ENCODE measurements at places on chromosomes 5 and 9.
A peak's percentile ranks its signal among the peaks of the same experiment; 100 is the strongest.

DNA sequence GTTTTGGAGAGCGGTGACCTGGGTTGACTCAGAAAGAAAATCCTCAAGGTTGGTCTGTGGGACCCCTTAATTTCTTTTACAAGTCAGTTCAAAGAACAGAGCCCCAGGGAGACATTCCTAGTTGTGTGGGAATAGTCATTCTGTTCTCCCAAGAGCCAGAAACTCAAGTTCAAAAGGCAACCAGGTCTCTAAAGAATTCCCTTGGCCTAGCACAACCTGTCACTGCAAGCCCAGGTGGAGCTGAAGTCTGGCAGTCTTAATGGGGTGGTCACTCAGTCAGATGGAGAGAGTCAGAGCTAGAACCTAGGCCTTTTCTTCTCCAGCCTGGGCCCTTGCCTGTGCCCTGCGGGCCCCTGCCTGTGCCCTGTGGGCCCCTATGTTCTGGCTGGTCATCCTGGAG, 37.5 kb upstream of the CDKN2AIPNL start:
- H3K27me3 ChIP-seq: no peaks in the 10 kb centered on the region
- no peak overlapping the region for H3K4me3 ChIP-seq
- H3K27ac ChIP-seq: no peak overlapping the region
- no peaks in the 10 kb centered on the region for H3K36me3 ChIP-seq
- H3K4me1 ChIP-seq: no peaks in the 10 kb centered on the region

GRCh38 chr5:10310066-10310779, 2.5 kb upstream of the CMBL start:
- no peaks in the 10 kb centered on the region for H3K4me1 ChIP-seq
- peak; percentile 52 for DNase-seq
- H3K4me3 ChIP-seq: no peak overlapping the region
- no peaks in the 10 kb centered on the region for H3K36me3 ChIP-seq

DNA sequence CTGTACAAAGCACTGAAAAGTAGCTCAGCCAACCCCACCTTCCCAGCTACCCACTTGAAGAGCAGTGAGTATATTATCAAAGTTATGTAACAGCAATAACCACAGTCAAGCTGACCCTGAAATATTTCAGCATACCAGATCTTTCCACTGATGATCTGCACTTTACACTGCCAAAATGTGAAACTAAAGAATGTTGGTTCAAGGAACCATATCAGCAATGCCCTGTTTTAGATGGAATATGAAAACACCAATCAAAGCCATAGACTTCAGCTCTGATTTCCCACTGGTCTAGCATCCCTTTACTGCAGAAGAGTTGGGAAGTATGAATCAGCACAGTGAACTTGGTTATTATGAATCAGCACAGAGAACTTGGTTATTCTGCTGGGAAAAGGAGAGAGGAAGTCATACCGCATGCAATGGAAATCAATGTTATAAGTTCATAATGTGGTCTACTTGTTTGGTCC, 20.0 kb downstream of the CEMIP2 start:
- no peak for DNase-seq
- H3K27ac ChIP-seq: no peak overlapping the region
- H3K36me3 ChIP-seq: peaks cover 16% of the 10 kb centered on the region

- no peaks in the 10 kb centered on the region for H3K36me3 ChIP-seq
- H3K4me3 ChIP-seq: no peak overlapping the region
- no peak overlapping the region for H3K27ac ChIP-seq
Measured at GRCh38 chr9:82606492-82607382, 456.2 kb downstream of the RASEF start.

- no peak overlapping the region for H3K4me3 ChIP-seq
- no peaks in the 10 kb centered on the region for H3K4me1 ChIP-seq
- H3K27ac ChIP-seq: no peak overlapping the region
- DNase-seq: no peak
- H3K27me3 ChIP-seq: no peaks in the 10 kb centered on the region
Measured at GRCh38 chr9:36008774-36009300, 27.9 kb upstream of the RECK start.

DNA sequence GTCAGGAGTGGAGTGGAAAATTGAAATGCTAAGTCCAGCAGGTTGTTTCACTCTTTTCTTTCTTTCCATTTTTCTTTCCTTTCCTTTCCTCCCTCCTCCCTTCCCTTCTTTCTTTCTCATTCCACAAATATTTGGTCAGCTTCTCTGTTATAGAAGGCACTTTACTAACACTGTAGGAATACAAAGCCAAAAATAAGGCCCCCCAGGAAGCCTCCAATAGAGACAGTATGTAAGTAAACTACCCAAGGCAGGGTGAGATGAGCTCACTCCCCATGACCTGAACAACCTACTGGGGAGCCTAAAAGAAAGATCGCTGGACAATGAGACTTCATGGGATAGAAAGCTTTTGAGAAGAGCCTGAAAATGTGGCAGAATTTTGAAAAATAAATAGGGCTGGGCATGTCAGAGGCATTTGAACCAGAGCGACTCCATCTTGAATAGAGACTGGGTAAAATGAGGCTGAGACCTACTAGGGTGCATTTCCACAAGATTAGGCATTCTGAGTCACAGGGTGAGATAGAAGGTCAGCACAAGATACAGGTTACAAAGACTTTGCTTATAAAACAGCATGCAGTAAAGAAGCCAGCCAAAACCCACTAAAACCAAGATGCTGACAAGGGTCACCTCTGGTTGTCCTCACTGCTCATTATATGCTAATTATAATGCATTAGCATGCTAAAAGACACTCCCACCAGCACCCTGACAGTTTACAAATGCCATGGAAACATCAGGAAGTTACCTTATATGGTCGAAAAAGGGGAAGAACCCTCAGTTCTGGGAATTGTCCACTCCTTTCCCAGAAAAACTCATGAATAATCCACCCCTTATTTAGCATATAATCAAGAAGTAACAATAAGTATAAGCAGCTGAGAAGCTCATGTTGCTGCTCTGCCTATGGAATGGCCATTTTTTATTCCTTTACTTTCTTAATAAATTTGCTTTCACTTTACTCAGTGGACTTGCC, 158.9 kb upstream of the EGFLAM start:
- DNase-seq: no peak
- no peaks in the 10 kb centered on the region for H3K36me3 ChIP-seq
- no peak overlapping the region for H3K4me3 ChIP-seq
- no peaks in the 10 kb centered on the region for H3K27me3 ChIP-seq
- no peaks in the 10 kb centered on the region for H3K4me1 ChIP-seq

DNA sequence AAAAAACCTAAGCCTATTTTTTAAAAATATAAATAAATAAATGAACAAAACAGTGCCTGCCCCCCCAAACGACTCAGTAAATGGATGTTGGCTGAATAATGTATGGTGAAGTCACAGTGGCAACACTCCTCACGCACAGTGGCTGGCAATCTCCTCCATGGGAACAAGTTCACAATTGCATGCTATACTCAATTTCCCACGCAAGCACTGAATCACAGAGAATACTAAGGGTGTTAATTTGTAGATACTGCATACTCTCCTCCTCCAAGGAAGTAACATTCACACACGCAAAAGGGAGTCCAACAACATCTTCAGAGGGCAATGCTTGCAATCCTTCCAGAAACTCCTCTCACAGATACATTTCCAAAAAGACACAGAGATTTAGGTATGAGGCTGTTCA, 47.5 kb downstream of the SERINC5 start:
- H3K4me1 ChIP-seq: peaks cover 29% of the 10 kb centered on the region
- no peak overlapping the region for H3K27ac ChIP-seq
- H3K4me3 ChIP-seq: no peak overlapping the region
- peaks cover 9% of the 10 kb centered on the region for H3K36me3 ChIP-seq

- no peaks in the 10 kb centered on the region for H3K27me3 ChIP-seq
- no peak overlapping the region for H3K27ac ChIP-seq
- peaks cover 4% of the 10 kb centered on the region for H3K4me1 ChIP-seq
- H3K4me3 ChIP-seq: no peak overlapping the region
- no peaks in the 10 kb centered on the region for H3K36me3 ChIP-seq
Measured at GRCh38 chr9:108439947-108440346, 415.8 kb downstream of the ACTL7B start.

DNA sequence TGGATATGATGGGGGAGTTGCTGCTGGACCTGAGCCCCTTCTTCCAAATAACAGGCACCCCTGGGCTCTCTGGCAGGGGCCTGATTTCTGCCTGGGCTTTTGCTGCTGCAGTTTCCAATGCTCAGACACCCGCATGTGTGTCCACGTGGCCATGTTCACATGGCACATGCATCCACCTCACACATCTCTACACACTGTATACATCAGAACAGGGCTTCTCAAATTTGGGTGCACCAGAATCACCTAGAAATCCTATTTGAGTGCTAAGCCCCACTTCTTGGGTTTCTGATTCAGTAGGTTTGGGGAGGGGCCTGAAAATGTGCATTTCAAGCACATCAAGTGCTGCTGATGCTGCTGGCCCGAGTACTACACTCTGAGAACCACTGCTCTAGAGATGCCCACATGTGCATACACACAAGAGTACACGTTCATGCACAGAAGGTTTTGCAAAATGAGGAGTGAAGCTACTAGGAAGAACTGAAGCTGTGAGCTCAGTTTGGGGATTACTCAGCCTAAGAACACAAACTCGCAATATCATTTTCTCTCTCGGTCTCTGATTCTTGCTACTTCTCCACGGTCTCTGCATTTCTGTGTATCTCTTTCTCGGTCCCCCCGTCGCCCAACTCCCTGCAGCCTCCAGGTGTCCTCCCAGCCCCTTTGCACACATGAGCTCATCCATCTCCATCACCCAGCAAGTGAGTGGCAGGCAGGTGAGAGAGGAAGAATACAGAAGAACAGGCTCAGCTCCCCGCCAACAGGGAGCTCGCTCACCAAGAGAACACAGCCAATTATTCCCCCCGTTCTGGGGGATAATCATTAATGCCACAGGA, 97.0 kb downstream of the PCDH1 start:
- no peaks in the 10 kb centered on the region for H3K36me3 ChIP-seq
- H3K27me3 ChIP-seq: no peaks in the 10 kb centered on the region
- H3K27ac ChIP-seq: no peak overlapping the region
- no peak for DNase-seq
- no peak overlapping the region for H3K4me3 ChIP-seq

All from trophoblast cell (in vitro differentiated cells and primary cell).